ENCODE measurements at places on chromosomes 6 and 20.

DNA sequence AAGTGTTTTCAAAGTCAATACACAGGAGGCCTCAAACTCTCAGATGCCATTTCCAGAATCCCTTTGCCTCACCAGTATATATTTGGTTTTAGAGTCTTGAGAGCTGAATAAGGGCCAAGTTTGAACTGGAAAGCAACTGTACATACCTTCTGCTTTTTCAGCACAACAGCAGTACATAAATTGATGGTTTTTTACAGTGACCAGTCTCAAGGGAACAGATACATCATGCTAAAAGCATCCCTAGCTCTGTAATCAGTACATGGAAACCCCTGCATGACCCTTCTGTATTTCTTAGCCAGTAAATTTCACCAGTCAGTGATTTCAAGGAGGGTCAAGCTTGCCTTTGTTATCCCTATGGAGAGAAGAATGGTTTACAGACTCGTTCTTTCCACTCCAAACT lies 40.6 kb upstream of the ECHDC1 start:
- DNase-seq = peak; percentile 22

GRCh38 chr20:23691675-23692074 lies 2.8 kb upstream of the CST4 start:
- DNase-seq = no peak

GRCh38 chr20:6764619-6765018 lies 2.9 kb upstream of the BMP2 start:
- no peak for DNase-seq

- DNase-seq = no peak
Measured at GRCh38 chr6:76330031-76330430, 257.6 kb upstream of the IMPG1 start.

GRCh38 chr20:64210656-64211369 lies 44.7 kb upstream of the PCMTD2 start:
- DNase-seq = no peak

- DNase-seq = no peak
Measured at GRCh38 chr20:32984196-32984595, 20.0 kb downstream of the SUN5 start.

DNA sequence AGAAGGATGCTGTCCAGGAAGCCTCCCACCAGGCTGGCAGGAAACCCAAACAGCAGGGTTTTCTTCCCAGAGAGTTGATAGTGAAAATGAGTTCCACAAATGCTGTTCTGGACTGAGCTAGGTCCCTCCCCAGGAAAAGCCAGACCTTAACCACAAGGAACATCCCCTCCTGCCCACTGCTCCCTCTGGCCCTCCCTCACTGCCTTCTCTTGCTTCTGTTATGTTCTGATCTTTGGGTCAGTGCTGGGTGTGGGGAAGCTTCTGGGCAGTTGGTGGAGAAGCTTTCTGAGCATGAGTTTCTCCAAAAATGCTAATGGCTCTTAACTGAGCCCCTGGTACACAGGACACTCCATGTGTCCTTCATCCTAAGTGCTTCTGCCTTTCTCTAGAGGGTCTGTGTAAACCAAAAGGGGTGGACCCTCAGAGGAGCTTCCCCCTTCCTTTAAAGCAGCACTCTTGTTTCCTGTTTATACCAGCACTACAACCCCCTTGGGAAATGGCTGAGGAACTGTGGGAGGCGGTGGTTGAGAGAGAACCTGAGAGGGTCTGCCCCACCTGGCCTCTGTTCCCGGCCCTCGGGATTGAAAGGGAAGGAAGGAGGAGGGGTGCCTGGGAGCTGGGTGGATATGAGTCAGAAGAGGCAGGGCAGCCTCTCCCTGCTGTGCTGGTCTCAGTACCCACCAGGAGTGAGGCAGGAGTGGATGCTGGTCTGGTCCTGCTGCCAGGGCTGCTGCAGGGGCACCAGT lies 42.0 kb downstream of the CDS2 start:
- DNase-seq = peak; percentile 75

DNA sequence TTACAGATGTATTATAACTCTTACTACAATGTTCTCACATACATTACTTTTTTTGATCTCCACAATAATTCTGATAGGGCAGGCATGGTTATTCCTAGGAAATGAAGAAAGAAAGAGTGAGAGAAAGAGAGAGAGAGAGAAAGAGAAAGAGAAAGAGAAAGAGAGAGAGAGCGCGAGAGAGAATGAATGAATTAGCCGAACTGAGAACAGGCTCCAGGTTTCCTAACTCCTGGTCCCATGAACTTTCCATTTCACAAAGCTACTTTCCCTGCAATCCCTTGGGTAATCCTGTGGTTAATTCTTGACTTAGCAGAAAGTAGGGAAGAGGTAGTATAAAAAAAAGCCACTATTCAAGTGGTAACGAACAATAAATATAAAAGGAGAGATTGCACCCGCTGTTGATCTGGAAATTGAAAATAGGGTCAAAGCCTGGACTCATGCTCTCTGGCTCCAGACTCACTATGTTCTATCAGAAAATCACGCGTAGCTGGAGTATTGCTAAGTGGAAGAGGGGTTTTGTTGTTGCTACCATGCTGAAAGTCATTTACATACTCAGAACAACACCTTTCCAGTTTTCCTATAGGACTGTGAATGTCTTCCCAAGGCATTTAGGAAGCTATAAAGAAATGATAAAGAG lies 131.2 kb downstream of the CCDC170 start:
- DNase-seq = no peak

DNA sequence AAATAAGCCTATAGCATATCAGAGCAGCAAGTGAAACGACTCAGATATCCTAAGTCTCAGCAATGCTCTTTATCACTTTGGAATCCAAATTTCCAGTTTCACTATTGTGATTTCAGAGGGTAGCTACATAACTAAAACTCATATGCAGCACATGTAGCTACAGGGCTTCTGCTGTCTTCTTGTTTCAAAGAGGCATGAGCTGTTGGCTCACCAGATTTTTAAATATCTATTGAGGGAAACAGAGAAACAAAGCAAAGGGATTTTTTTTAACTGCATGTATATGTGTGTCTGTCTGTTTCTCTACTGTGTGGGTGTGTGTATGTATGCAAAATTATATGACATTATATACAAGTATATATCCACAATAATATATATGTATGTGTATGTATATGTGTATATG lies 258.4 kb downstream of the HDGFL1 start:
- no peak for DNase-seq

DNA sequence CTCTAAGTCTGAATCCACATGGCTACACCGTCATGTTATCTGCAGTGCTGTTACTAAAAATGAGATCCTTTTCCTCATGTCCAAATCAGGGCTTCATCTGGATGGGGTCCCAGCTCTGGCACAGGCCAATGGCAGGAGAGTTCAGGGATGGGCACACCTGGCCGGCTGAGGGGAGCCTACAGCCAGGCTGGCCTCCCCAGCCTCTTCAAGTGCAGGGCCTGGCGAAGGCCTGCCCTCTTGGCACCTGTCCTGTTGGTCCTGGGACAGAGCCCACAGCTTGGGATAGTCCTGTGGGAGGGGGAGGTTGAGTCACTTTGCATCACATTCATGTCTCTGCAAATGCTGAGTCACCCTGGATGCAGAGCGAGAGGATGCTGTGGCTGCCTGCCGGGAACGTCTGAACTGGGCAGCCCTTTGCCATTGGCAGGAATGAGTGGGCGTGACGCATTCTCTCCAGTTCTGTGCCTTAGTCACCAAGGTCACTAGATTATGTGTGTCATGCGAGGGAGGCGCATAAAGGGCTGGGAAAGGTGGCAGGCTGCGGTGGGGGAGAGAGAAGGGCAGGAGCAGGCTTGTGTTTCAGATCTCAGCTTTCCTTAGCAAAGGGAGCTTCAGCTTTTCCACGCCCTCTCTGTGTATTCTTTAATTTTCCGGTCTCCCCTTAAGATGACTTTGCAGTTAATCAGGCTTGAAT lies 223.2 kb upstream of the ECI2 start:
- peak; percentile 93 for DNase-seq

GRCh38 chr20:51312480-51312783 lies 230.1 kb downstream of the NFATC2 start:
- DNase-seq = no peak

DNA sequence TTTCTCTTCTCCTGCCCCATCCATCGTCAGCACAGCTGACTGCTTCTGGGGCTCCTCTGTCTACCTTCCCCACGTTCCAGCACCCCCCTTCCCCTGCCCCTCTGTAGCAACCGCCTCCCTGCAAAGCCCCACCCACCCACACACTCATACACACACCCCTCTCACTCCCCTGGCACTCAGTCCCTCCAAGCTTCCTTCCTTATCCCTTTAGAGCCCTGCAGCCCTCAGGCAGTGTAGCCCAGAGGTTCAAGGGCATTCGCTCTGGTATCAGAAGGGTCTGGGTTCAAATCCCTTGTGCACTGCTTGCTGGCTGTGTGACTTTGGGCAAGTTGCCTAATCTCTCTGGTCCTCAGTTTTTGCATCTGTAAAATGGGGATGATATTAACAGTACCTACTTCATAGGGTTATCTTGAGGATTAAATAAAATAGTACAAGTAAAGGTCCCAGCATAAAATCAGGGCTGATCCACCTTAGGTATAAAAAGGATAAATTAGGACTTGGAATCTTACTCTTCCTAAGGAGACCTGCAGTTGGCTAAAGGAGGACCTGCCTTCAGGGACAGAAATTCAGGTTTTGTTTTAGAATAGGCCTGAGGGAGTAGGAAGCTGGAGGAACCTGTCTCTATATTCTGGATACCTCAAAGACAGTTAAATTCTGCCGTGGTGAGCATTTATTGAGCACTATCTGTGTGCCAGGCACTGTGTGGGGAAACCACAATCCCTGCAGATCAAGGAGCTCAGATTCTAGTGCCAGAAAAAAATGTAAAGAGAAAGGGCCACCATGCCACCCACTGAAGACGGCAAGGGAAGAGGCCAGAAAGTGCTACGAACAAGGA lies 94.1 kb downstream of the SNX5 start:
- DNase-seq = no peak

GRCh38 chr6:110063594-110064263 lies 85.6 kb downstream of the GPR6 start:
- DNase-seq = no peak

DNA sequence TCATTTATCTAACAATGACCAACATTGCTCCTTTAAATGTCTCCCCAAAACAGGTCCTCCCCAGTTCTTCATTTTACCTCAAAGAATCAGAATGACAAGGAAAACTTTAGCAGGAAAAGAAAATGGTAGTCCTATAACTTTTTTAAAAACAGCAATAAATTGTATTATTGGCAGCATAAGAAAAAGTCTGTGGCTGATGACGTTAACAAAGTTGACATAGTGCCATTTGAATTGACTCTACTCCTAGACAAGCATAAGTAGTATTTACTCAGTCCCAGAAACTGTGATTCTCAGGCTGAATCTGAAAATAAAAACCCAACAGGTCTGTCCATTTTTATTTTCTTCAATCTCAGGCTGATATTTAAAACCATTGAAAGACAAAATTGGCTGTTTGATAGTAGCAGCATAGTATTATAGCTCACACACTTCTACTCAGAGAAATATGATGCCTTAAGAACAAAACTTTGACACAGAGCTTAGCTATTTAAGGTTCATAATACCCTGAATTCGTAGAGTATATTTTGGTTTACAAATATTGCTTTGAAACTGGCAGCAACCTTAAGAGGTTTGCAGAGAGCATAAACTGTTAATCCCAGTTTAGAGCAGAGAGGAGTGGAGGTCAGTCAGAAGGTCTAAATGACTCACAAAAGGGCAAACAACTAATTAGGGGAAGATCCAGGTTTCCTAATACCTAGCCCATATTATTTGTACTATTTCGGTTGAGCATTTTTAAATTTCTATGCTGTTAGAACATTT lies 35.0 kb upstream of the TENT5A start:
- DNase-seq = no peak

DNA sequence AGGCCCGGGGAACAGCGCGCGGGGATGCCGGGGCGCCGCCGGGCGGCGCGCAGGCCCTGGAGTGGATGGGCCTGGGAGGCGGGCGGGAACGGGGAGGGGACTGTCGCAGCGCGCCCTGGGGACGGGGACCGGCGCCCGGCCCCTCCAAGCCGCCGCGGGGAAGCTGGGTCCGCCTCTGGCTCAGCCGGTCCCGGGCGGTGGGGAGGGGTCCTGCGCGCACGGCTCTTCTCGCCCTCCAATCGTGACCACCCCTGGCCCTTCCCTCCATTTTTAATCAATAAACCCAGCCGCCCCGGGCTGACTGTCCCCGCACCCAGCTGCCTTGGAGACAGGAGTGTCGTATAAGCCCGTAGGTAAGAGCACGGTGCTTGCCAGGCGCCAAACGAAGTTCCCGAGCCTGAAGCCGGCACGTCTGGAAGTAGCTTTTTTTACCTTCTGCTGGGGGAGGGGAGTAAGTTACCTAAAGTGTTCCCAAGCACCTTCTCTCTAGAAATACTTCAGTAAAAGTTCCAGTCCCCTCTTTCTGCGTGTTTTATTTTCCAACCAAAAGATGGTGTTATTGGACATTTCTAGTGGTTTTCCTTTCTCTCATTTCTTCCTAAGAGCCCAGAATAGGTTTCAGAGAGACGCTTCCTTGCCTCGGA lies 780 bp upstream of the TAF4 start:
- DNase-seq = peak; percentile 88

DNA sequence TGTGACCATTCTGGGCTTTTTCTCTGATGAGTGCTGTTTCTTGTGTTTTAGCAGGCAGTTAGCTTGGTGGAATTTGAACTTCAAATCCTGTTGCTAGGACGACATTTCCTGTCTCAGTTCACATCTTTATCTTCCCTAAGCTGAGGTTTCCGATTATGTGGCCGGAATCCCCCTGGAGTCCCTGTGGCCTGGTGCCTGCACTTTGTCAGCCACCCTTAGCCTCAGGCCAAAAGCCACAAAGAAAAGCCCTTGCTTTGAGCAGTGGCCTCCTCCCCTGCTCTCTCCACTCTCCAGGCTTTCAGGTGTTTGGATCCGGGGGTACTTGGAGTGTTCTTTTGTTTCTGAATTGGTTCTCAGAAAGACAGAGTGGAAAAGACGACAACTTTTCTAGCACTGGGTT lies 59.9 kb upstream of the PMEPA1 start:
- DNase-seq = no peak

DNA sequence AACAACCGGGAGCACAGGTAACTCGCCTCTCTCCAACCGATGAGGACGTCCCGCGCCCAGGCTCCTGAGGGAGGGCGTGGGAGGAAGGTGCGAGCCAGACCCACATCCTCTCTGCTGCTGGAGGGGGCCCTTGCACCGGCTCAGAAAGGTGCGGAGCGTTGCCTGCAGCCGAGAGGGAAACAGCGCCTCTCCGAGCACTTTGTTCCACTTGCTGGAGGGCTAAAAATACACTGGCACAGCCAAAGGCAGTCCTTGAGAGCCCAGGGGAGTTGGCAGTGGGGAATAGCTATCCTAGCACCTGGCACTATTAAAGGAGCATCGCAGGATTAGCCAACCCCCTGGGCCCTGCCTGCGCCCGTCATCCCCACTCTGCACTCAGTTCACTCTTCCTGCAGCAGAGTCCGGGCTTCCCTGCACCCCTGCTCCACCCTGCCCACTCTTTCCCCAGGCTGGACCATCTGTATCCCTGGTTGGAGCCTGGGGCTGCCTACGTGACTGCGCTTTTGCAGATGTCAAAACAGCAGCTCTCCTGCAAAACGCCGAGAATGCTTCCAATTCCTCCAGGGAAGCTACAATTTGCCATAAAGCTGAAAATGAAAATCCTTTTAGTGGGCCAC lies 108.9 kb downstream of the SNX5 start:
- no peak for DNase-seq

- DNase-seq = peak; percentile 72
Measured at GRCh38 chr6:19465760-19466159, 371.4 kb upstream of the ID4 start.

GRCh38 chr6:101961357-101961756 lies 567.8 kb downstream of the GRIK2 start:
- no peak for DNase-seq

Data from kidney (tissue), 22 donors.